ENCODE measurements at places on chromosomes 6 and 20.

DNA sequence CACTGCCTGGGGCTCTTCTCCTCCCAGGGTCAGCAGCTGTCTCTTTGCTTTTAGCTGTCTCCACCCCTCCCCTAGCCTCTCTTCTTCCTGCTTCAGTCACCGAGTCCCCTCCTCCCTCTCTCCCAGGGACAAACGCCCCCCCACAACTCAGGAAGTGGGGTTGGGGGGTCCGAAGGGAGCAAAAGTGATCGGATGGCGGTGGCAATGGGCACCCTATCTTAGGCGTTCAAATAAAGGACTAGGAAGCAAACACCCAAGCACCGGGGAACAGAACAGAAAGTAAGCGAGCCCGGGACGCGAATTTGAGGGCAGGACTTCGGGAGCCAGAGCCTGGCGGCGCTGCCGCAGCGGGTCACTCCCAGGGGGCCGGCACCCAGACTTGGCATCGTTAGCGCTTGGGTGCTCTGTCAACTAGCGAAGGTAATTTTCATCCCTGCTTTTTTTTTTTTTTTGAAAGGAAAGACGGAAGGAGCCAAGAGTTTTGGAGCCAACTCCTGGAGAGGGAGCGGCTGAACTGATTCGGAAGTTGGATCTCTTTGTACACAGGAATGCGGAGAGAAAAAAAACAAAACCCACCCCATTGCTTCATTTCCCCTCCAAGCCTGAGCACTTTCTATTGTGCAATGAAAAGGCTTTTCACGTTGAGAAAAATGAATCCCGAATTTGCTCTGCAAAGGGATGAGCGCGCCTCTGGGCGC, 815 bp upstream of the ITPR3 start:
- peak; percentile 61 for DNase-seq

- no peak for DNase-seq
Observed at GRCh38 chr6:56046576-56046975, 171.2 kb upstream of the BMP5 start.

- no peak for DNase-seq
Observed at GRCh38 chr20:43096931-43097260, 92.8 kb downstream of the PTPRT start.

DNA sequence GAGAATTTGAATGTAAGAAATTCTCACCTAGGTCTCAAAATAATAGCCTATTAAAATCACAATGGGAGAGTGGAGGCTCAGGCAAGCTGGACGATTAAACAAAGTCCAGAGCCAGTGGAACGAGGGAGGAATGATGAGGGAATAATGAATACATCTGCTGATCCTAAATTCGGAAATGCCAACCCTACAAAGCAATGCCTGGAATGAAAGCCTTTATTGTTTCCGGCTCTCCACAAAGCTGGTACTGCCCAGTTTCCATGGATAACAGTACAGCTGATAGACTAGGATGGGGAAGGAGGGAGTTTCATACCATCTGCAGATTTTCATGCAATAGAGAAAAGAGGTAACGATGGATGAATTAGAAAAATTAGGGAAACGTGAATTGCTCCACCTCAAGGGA, 356.1 kb downstream of the CBLN4 start:
- DNase-seq = no peak

GRCh38 chr20:36820928-36821327, 47.4 kb upstream of the DSN1 start:
- DNase-seq = no peak

- no peak for DNase-seq
Observed at GRCh38 chr6:121984956-121985355, 414.5 kb upstream of the HSF2 start.

GRCh38 chr6:118719351-118720124, 68.1 kb upstream of the CEP85L start:
- no peak for DNase-seq

- DNase-seq = no peak
Observed at GRCh38 chr6:148952147-148953035, 205.6 kb downstream of the UST start.

DNA sequence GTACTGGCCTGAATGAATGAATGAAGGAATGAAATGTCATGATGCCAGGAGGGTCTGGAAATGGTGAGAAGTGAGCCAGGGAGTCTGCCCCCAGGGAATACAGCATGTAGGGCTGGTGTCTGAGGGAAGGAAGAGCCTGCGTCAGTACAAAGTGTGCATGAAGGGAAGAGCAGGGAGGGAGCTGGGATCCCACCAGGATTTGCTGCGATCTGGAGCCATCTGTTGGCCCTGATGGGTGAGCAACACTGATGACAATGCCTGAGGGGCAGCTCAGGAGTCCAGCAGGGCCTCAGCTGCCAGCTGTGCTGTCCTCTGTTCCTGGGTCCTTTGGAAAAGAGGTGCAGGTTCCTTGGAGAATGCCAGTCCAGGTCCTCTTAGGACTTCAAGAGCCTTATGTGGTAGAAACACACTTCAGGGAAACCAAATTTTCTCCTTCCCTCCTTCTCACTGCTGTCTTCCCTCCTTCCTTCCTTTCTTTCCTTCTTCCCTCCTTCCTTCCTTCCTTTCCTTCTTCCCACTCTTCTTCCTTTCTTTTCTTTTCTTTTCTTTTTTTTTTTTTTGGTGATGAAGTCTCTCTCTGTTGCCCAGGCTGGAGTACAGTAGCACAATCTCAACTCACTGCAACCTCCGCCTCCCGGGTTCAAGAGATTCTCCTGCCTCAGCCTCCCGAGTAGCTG, 11.5 kb downstream of the BPI start:
- peak; percentile 72 for DNase-seq

GRCh38 chr6:32679492-32679891, 13.0 kb upstream of the HLA-DQB1 start:
- no peak for DNase-seq

DNA sequence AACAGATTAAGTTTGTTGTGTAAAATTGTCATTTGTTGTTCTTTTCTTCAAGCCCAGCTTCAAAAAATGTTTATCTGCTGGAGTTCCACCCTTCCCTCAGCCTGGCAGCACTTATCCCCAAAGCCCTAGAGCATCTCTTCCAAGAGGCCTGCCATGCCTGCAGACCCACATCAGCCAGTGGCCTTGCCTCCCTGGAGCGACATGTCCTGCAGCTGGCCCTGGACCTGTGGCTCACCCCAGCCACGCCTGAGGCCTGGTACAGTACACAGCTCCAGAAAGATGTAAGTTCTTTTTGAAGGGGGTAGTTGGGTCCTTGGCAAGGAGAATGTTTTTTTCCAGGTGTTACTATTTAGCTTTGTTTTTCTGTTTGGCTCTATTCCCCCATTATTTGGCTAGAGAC, 124.8 kb downstream of the CD164 start:
- no peak for DNase-seq

GRCh38 chr6:16973545-16974386, 128.1 kb upstream of the STMND1 start:
- DNase-seq = no peak

DNA sequence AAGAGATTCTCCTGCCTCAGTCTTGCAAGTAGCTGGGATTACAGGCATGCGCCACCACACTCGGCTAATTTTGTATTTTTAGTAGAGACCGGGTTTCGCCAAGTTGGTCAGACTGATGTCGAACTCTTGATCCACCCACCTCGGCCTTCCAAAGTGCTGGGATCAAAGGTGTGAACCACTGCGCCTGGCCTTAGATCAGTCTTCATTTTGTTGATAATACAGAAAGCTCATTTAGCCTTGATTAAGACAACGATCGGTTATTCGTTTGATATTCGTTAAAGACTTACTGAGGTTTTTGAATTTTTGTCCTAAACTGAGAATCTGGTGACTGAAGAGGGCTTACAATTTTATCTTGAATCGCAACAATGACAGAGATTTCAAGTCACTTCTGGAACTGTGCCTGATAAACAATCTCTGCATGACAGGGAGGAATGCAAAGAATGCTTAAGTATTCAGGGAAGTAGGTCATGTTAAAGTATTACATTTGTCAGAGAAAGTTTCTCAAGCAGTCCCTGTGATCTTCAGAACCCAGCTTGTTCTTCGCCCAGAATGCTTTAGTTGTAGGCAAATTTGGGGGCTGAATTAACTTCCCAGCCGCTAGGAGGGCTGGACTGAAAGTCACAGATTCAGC, 14.8 kb downstream of the AKAP12 start:
- peak; percentile 67 for DNase-seq
